ENCODE measurements at places on chromosomes 5 and 9. TPM values are rescaled to one million over a fixed set of nuclear protein-coding genes. Genes with fewer than 3 reads are reported as not detected.

DCP2 gene
- total RNA-seq, result 91.0 TPM

PTPN3 gene
- total RNA-seq, result 1.3 TPM

FAM221B gene
- not detected for total RNA-seq

ORM2 gene
- not detected for total RNA-seq

PCDHB11 gene
- total RNA-seq, result not detected

GRXCR2 gene
- not detected for total RNA-seq
